ENCODE measurements at places on chromosomes 2 and 18. TPM values are rescaled to one million over a fixed set of nuclear protein-coding genes. Genes with fewer than 3 reads are reported as not detected.

RESP18 gene
- not detected for total RNA-seq

LYPD6 gene
- 13.7 TPM for total RNA-seq

SLC5A7 gene
- total RNA-seq, result not detected

FOXD4L1 gene
- total RNA-seq, result not detected

GKN2 gene
- not detected for total RNA-seq

PID1 gene
- total RNA-seq, result 0.11 TPM

CASP10 gene
- total RNA-seq, result 36.3 TPM

POTEI gene
- 0.17 TPM for total RNA-seq

PLB1 gene
- 0.43 TPM for total RNA-seq

FAM237A gene
- total RNA-seq, result not detected

ABCB11 gene
- not detected for total RNA-seq

RFTN2 gene
- total RNA-seq, result 14.0 TPM

CSRNP3 gene
- 0.76 TPM for total RNA-seq

DSEL gene
- 14.8 TPM for total RNA-seq

MAP2 gene
- total RNA-seq, result 3.8 TPM

CAPN14 gene
- total RNA-seq, result 0.09 TPM

CACNB4 gene
- total RNA-seq, result 0.26 TPM

RAMP1 gene
- not detected for total RNA-seq

SLC23A3 gene
- total RNA-seq, result 0.54 TPM

C2orf80 gene
- total RNA-seq, result not detected

NT5C1B gene
- not detected for total RNA-seq

STK11IP gene
- 6.3 TPM for total RNA-seq

SLC8A1 gene
- 0.69 TPM for total RNA-seq

TTR gene
- total RNA-seq, result not detected

ASB18 gene
- not detected for total RNA-seq

AQP12A gene
- not detected for total RNA-seq

BABAM2 gene
- total RNA-seq, result 13.1 TPM

GCFC2 gene
- 19.3 TPM for total RNA-seq

RANBP2 gene
- 60.0 TPM for total RNA-seq

ZBTB14 gene
- 18.1 TPM for total RNA-seq

CABLES1 gene
- total RNA-seq, result 42.6 TPM

ANO7 gene
- total RNA-seq, result 1.2 TPM

Measured in dermis lymphatic vessel endothelial cell (primary cell).